Activated naive CD8-positive, alpha-beta T cell treated with anti-CD3 and anti-CD28 coated beads for 36 hours (primary cell): ENCODE measurements at places on chromosomes 16 and 17.

DNA sequence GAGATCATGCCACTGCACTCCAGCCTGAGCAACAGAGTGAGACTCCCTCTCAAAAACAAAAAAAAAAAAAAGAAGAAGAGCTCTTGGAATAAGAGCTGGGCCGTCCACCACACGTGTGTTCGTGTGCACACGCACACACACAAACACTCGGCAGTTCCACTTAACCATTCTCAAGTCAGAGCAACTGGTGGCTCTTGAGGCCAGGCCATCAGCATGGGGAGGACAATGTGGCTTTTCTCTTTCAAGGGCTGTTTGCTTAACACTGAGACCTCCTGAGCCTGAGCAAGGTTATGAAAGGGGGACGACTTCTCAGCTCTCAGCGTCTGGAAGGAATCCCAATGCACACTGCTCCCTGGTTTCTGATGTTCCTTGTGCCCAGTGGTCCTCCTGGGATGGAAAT lies 444.9 kb downstream of the SOX9 start:
- no peak for DNase-seq

GRCh38 chr16:22357635-22357971 lies 16.8 kb downstream of the CDR2 start:
- no peak for DNase-seq

- no peak for DNase-seq
These were observed 79.6 kb downstream of the GAS7 start for GRCh38 chr17:10118788-10119130.

- DNase-seq: no peak
These were observed 134.3 kb upstream of the TNRC6C start for GRCh38 chr17:77824102-77824779.

DNA sequence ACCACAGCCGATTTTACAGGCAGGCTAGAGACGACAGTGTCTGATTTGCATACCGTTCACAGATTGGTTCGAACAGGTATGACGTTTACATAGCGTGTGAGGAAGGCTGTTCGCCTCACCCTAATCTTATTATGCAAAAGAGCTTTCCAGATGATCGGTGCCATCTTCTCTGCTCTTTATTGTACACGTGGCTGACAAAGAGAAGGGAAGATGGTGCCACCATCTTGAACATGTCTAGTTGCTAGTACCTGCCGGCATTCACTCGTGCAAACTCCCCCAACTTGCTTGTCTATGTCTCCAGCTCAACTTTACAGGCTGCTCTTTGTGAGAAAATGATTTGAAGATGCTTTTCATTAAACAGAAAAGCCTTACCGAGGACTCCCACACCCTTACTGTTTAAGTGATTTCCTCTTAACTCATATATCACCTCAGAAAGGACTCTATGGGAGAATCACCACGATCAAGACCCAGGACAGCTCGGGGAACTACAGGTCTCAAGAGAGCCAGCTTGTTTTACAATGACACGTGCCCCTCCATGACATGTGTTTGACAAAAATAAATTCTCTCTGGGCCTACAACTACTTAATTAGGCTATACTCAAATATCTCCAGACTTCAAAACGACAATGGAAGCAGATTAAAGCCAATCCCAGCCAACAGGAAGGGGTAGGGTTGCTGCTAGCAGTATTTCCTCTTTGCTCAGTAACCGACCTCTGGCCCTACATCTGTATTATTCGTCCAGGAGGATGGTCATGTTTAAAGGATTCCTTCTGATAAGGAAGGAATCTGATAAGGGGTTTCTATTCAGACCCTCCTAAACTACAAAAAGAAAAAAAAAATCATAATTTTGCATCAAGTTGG lies 480.6 kb downstream of the TMEM114 start:
- DNase-seq: no peak

GRCh38 chr17:27408891-27409290 lies 47.4 kb upstream of the KSR1 start:
- no peak for DNase-seq

DNA sequence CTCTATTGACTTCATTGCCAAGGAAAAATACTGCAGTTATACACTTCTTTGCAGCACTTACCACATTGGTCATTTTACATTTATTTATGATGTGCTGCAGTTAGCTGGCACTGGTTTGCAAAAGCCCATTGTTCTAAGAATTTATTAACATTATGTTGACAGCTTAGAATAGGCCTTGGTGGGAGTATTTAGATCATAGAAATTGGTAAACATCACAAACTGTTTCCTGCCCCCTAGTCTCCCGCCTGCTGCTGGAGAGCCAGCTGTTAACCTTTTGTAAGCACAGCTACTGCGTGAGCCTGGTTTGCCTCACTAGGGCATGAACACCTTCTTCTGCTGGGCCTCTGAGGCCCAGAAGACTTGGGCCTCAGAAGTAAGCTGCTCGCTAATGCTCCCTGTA lies 651.4 kb upstream of the GOT2 start:
- no peak for DNase-seq

DNA sequence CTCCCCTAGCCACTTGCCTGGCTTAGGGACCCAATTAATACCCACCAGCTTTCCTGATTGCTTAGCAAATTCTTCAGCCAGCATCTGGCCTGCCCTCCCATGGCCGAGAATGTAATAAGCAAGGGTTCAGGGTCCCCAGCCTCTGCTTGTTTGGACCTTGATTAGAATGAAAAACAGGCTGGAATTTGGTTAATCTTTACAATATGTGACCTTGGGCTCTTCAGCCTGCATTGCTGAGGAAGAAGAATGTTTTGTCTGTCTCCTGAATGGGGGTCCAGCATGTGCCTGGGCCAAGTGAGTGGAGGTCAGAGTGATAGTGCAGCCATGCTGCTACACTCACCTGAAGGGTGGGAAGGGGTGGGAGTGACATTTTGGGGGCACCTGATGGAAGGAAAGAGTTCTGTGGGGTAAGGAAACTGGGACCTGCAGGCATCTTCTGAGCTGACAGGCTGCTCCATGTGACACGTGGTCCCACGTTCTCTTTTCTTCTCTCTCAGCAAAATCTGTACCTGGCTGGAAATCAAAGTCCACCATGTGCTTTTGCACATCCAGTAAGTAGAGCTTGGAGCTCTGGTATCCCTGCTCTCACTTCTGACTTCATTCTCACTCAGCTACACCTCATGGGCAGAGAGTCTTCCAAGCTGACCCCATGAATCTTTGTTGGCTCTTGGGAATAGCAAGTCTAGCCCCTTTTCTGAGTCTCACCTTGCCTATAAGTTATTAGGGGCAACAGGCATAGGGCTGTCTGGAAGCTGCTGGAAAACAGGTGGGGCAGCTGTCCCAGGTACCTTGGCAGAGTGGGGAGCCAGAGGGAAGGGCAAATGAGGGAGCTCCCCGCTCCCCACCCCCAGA lies 5.3 kb downstream of the TMEM106A start:
- no peak for DNase-seq

DNA sequence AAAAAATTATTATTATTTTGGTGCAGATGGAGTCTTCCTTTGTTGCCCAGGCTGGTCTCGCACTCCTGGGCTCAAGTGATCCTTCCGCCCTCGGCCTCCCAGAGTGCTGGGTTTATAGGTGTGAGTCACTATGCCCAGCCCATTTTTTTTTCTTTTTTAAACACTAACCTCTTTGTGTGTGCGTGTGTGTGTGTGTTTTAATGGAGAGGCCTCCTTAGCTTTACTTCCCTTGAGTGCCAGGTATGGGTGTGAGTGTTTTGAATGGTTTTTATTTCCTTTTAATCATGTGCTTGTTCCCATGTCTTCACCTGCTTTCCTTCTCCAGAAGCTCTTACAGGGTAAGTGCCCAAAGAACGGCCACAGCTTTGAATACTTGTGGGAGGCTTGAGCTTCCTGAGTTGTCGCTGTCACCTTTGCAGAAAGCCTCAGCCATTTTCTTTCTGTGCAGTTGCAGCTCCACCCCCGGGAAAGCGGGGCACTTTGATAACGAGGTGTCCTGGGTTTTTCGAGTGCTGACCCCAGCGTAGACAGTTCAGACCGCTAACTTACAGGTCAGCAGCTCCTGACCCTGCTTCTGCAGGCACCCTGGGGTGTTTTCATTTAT lies 22.6 kb downstream of the AKAP1 start:
- DNase-seq: no peak

- DNase-seq: no peak
These were observed 98.5 kb downstream of the SOX9 start for GRCh38 chr17:72219137-72219823.

- no peak for DNase-seq
These were observed 52.2 kb upstream of the RCVRN start for GRCh38 chr17:9957244-9957643.

DNA sequence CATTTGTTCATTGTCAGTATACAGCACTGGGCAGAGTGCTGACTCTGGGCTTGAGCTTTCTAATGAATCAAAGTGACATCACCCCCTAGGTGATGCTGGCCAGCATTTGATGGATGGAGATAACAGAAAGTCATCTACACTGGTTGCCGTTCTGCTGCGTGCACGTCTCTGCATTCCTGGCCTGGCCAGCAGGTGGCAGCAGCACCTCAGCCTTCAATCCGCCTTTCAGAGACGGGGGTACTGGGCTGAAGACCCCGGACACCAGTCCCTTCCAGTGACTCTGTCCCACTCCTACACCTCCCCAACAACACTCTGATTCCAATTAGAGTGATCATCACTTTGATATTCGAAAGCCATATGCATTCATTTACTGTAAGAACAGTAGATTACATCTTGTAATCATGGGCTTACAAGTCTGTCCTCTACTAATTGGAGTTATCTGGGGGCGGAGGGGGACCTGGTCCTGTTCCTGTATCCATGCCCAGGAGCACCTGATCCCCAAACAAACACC lies 6.0 kb downstream of the CPSF4L start:
- DNase-seq: peak; percentile 41

GRCh38 chr17:44108440-44109311 lies 14.8 kb downstream of the HDAC5 start:
- no peak for DNase-seq

DNA sequence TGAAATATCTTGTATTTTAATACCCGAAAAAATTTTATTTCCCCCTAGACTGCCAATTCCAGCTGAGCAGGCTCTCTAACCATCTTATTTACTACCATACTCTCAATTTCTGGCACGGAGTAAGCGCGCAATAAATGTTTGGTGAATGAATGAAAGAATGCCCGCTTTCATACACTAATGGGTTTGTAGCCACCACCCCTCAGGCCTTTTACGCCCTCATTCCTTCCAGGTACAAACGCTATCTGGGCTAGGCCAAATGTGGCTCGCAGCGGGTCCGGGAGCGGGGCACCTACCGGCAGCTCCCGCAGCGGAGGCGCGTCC lies 536 bp upstream of the PLD2 start:
- no peak for DNase-seq

GRCh38 chr17:82399601-82400101 lies 18.5 kb upstream of the HEXD start:
- no peak for DNase-seq

GRCh38 chr16:62967163-62967562 lies 930.9 kb upstream of the CDH8 start:
- DNase-seq: no peak

DNA sequence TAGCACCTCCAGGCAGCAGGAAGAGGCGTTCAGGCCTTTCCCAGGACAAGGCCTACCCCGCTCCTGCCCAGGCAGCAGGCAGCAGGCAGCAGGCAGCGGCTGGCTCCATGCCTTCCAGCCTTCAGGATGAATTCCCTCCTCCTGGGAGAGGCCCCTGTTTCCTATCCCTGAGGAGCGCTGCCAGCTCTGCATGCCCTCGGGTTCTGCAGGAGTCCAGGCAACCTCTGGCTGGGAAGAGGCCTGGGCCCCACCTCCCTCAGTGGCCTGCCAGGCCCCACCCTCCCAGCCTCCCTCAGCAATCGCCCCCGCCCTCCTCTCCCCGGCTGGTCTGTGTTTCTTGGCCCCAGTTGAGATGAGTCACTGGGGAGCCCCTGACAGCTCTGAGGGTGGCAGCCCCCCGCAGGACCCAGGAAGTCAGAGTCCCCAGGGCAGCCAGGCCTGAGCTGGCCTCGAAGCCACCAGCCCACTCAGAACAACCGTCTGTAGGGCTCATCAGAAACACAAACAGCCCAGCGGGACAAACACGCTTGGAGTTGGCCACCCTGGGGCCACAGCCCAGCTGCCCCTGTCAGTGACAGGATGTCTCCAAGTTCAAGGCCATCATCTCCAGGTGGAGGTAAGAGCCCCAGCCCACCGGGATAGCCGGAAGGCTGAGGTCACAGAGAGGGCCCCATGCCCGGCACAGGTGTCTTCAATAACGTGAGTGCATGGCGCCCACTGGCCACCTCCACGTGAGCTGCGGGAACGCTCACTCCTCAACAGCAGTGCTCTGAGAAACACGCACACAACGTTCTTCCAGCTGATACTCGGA lies 39.5 kb upstream of the CIBAR2 start:
- DNase-seq: no peak

DNA sequence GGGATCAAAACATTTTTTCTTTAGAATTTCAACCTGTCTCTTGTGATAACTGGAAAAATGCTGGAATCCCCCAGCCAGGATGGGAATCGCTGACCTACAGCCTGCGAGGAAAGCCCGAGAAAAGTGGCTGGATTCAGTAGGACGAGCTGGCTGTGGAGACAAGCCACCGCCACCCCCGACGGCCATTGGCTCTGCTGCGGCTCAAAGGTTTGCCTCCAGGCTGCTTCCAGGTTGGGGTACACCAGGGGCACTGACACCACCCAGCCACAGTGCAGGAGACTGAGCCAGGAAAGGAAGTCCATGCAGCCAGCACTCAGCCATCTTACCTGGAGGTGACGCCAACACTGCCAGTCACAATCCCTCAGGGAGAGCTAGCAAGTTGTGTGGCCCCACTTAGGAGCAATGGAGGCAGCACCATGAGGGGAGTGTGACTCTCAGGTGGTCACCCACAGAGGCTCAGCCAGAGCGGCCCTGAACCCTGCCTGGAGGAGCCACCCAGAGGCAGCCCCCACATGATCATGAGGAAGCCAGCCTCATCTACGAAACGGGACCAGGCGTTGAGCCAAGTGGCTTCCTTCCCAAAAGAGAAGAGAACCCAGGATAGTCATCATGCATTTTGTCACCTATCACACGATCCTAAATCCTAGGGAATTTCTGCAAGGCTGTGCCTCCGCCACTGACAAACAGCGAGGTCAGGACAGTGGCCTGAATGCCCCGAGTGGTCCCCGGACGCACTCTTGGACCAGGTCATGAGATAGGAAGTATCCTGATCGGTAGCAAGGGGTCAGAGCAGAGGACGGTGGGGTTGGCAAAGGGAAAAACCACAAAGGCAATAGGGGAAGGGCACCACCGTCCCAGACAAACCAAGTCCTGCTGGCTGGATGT lies 84.8 kb downstream of the RBFOX3 start:
- no peak for DNase-seq

DNA sequence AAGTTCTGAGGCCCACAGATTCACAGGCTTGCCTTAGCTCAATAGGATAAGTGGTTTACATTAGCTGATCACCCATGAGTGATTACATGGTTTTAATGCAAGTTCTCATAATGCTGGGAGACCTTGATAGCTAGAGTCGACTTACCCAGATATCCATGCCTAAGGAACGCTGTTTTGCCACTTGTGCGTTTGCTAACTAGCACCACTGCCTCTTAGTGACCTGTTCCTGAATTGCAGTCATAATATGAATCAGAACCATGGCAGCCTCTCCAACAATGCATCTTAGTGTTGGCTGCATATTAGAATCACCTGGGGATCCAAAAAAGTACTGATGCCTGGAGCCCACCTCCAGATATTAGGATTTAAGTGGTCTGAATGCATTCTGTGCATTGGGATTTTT lies 251.1 kb upstream of the CDH5 start:
- no peak for DNase-seq
